ENCODE measurements at places on chromosomes 11 and 22.

GRCh38 chr11:75862437-75862836, 47.4 kb downstream of the UVRAG start:
- no peak for DNase-seq

GRCh38 chr22:43225609-43226008, 38.7 kb upstream of the TTLL12 start:
- no peak for DNase-seq

- DNase-seq = no peak
Observed at GRCh38 chr11:104164028-104164520, at the start of gene PDGFD. TSS of gene PDGFD (minus strand) at chr11:104164147.

DNA sequence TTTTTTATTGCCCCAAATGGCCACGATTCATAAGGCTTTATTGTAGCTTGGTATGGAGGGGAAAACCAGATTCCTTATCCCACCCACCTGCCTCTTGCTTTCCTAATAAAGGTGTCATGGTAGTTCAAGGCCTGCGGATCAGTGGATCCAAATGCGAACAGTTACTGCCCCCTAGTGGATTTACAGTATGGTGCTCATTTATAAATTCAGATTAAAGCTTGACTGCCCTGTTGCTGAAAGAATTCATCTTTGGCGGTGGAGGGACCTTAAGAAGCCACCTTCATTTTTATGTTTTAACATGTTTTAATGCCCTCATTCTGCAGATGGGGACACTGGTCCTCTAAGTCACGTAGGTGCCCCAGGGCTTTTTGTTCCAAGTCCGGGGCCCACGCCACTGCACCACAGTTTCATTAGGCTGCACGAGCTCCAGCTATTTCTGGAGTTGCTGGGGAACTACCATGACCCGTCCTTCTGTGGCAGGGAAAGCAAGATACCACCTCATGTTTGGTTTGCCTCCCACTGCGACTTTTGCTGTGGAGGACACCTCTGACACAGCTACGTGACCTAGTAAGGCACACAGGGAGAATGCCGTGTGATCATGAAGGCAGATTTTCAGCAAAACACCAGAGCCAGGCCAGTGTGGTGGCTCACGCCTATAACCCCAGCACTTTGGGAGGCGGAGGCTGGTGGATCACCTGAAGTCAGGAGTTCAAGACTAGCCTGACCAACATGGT, 15.6 kb upstream of the INCENP start:
- peak; percentile 25 for DNase-seq

- DNase-seq = no peak
Observed at GRCh38 chr11:21727102-21727501, 465.8 kb upstream of the ANO5 start.

- peak; percentile 37 for DNase-seq
Observed at GRCh38 chr11:72430741-72431570, 3.4 kb downstream of the CLPB start.

GRCh38 chr22:20659920-20660319, 114.0 kb upstream of the SERPIND1 start:
- no peak for DNase-seq

DNA sequence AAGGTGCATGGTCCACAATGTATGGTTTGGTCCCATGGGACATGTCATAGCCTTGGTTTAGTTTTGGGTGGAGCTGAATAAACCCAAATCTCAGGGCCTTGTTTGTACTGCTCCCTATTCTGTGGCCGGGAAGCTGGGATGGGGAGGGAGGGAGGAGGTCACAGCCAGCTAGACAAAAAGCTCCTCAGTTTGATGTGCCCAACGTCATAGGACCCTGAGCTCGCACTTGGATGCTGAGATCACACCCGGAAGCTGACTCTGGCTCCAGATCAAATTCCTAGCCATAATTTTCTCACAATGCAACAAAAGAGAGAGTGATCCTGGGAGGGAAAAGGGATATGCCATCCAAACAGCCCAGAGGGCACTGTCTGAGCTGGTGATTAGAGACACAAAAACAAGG, 1.5 kb downstream of the HSPB2 start:
- DNase-seq = no peak

DNA sequence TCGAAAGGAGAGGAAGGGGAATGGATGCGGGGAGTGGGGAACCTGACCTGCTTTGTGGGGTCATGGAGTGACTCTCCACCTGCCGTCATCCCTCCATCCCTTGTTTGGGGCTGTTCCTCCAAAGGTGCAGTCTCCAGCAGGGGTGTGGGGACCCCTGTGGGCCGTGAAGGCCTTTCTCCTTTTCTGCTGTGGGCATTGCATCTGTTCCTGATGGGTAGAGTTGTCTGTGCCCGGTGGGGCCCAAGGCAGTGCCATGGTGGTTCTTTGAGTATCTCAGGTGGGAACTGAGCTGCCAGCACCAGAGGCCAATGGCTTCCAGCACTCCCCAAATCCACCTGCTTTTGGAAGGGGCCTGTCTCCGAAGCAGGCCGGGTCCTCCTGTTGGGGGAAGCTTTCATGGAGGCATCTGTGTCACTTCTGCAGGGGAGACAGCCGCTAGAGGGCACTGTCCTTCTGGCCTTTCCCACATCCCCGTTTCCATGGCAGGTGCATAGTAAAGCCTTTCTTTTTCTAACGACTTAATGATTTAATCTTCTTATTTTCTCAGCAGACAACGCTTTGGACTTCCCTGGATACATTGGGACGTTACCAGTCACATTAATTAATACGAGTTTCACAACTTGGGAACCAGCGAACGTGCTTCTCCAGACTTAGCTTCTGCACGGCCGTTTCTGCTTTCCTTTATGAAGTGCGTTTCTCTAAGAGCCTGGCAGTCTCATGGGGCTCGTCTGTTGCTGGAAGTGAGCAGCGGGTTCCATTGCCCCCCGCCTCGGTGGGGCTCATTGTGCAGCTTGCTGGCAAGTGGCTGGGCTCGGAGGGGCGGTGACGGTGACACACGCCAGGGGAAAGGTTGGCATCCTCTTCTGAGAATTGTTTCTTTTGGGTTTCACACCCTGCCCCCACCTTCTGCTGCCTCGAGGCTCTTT, 57.1 kb downstream of the PARVB start:
- DNase-seq = peak; percentile 58

GRCh38 chr11:6142936-6143335, 27.2 kb downstream of the OR52B2 start:
- DNase-seq = no peak

DNA sequence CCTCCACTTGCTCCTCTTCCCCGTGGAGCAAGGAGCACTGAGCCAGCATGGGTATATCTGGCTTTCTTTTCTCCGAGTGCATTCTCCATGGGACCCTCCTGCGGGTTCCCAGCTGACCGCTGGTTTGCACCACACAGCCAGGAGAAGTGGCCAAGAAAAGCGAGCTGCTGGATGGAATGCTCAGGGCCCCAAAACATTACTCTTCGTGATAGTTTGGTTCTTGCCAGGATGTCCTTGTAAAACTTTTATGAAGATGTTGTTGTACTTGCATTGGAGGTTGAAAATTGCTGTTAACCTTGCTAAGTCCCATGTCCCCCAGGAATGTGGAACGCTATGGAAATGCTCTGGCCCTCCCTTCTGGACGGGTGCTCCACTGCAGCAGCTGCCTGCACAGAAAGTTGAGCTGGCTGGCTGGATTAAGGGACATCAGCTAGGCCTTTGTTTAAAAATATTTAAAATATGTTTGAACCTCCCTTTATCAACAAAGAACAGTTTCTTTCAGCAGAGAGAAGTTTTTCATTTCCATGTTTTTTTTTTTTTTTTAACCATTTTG, 68.7 kb downstream of the ZNRF3 start:
- DNase-seq = no peak

DNA sequence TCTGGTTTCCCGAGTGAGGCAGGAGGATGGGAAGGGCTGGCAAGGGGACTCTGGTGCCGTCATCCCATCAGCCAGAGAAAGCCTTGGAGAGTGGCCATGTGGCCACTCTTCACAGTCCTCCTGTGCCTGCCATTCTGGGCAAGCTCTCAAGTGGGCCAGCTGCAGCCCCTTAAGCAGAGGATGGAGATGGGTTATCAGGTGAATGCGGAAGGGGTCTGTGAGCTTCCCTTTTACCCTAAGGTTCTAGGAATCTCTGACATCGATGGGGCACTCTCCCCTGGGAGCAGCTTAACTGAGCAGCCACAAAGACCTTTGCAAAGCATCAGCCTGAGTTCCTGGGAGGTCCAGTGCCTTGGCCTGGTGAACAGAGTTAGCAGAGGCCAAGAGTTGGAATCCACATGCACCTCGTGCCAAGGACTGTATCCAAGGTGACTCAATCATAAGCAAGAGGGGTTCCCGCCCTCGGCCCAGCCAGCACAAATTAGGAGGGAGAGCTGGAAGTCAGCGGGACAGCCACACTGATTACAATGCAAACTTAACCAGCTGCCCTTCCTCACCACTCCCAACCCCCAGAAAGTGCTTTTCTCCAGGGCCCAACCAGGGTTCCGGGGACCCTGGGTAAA, 193.6 kb downstream of the BUD13 start:
- no peak for DNase-seq

- no peak for DNase-seq
Observed at GRCh38 chr11:79102840-79103239, 338.0 kb downstream of the TENM4 start.

DNA sequence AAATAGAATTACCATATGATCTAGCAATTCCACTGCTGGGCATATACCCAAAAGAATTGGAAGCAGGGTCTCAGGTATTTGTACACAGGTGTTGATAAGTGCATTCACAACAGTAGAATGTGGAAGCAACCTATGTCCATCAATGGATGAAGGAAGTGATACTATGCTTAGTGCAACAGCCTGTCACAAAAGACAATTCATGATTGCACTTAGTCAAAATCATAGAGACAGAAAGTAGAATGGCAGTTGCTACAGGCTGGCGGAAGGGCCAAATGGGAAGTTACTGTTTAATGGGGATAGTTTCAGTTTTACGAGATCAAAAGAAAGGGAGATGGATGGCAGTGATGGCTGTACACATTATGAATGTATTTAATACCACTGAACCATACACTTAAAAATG, 42.0 kb downstream of the SGSM3 start:
- DNase-seq = no peak

- DNase-seq = no peak
Observed at GRCh38 chr11:128731041-128731663, 37.3 kb downstream of the FLI1 start.

DNA sequence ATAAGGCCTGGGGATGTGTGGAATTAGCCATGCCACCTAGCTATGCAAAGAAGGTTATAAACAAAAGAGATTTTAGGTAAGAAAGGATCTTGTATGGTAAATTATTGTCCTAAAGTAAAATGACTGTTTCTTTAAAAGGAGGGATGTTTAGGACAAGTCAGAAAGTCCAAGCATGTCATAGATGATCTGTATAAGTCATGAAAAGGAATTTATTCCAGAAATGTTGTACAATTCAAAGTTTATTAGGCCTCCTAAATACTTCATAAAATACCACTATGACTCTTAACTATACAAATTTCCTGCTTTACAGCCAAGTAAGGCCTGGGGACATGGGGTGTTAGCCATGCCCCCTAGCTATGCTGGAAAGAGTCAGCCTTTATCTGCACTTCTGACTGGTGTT, 22.7 kb downstream of the OR5A2 start:
- DNase-seq = no peak

DNA sequence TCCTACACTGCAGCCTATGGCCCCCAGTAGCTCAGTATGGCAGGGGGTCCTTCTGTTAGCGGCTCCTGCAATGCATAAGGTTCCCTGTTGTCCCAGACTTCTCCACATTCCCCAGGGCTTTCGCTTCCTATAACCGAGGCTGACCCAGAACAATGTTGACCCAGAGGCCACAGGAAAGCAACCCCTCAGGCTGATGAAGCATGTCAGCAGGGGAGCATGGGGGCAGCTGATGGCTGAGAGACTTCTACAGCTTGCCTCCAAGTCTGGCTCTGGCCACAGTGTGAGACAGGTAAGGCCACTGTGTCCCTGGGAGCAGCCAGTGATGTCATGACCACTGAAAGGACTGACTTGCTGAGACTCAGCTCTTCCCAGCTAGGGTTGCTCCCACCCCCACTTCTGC, 12.5 kb upstream of the PPFIBP2 start:
- DNase-seq = no peak

DNA sequence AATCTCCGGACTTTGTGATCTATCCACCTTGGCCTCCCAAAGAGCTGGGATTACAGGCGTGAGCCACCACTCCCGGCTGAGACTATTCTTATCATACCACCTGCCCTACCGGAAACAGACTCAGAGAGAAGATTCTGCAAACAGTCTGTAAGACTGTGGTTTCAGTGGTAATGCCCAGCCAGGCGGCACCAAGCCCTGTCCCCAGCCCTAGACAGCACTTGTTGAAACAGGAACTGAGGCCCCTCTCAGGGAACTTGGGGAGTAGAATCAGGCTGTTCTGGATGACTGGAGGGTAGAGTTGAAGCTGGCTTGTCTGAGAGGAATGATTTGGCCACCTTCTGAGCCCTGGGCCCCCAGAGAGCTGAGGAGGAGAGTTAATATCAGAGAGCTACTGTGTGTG, 1.3 kb upstream of the INSC start:
- DNase-seq = no peak

- DNase-seq = no peak
Observed at GRCh38 chr22:17064498-17065100, 20.2 kb upstream of the IL17RA start.

- no peak for DNase-seq
Observed at GRCh38 chr22:40407021-40407761, 36.8 kb downstream of the SGSM3 start.

DNA sequence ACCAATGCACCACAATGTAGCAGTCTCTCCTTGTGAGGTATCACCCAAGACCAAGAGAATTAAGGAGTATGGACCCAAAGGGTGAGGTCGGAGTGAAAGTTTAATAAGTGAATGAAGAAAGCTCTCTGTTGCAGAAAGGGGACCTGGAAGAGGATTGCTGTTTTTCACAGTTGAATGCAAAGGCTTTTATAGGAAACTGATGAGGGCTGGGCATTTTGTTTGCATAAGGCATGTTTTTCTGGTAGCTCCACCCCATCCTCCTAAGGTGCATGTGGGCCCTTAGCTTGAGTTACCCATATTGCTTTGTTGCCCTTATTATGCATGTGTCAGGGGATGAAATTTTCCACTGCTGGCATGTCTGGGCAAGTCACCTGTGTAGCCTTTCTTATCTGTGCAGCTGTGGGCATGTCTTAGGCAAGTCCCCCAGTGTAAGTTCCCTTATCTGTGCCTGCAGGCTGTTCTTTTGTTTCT, 64.7 kb downstream of the BDNF start:
- no peak for DNase-seq

- DNase-seq = no peak
Observed at GRCh38 chr11:28491431-28491830, 383.2 kb downstream of the METTL15 start.

DNA sequence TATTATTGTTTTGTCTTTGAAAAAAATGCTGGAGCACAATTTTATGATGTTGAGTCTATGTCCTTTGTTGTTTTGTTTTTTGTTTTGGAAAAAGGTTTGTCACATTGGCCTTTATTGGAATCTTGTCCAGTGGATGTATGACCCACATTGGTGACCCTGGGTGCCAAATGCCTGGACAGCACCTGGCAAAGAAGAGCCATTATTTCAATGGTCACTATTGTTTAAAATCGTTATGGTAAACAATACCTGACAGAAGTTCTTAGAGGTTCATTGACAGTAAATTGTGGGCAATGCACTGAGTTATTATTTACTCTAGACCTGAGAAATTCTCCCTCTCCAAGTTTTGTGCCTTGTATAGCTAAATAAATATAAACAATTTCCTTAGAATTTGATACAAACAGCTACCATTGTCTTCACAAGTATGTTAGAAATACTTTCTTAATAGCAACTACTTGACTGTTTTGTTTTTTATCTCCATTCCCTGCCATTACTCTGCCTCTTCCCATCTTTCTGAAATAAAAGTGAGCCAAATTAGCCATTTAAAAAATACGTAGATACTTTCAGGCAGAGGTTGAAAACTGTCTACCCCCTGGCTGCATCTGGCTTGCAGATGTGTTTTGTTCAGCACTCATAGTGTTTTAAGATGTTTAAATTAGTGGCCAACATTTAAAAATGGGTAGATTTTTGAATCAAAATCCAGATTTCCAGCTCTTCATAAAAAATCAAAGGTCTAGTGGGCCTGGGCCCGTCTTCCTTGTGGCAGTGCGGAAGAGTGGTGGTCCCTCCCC, 39.9 kb downstream of the BMAL1 start:
- no peak for DNase-seq

Measured in stimulated activated CD4-positive, alpha-beta T cell treated with anti-CD3 and anti-CD28 coated beads, Interleukin-1b, Interleukin-23, amount 100 ng/mL, for 48 hours (primary cell).